ENCODE measurements at places on chromosomes 1 and 21. TPM values are rescaled to one million over a fixed set of nuclear protein-coding genes. Genes with fewer than 3 reads are reported as not detected.

The DPYD gene
- 5.2 TPM for polyA plus RNA-seq

The PUM1 gene
- polyA plus RNA-seq: 68.6 TPM

The SIM2 gene
- polyA plus RNA-seq: 0.35 TPM

The S100A14 gene
- 94.9 TPM for polyA plus RNA-seq

The TRIM67 gene
- polyA plus RNA-seq: not detected

The KISS1 gene
- polyA plus RNA-seq: 2.0 TPM

The SHE gene
- 0.41 TPM for polyA plus RNA-seq

The ADAM30 gene
- not detected for polyA plus RNA-seq

The NGF gene
- polyA plus RNA-seq: 0.60 TPM

The MCOLN3 gene
- 13.9 TPM for polyA plus RNA-seq

The RHBG gene
- 11.9 TPM for polyA plus RNA-seq

The KLF17 gene
- not detected for polyA plus RNA-seq

The ZBTB8A gene
- polyA plus RNA-seq: 3.0 TPM

The SUSD4 gene
- 5.6 TPM for polyA plus RNA-seq

GRCh38 chr1:19153169-19153568 lies 56.9 kb downstream of the UBR4 start:
- DNase-seq: no peak

GRCh38 chr1:109947582-109948284 lies 36.8 kb upstream of the AHCYL1 start:
- DNase-seq: no peak

DNA sequence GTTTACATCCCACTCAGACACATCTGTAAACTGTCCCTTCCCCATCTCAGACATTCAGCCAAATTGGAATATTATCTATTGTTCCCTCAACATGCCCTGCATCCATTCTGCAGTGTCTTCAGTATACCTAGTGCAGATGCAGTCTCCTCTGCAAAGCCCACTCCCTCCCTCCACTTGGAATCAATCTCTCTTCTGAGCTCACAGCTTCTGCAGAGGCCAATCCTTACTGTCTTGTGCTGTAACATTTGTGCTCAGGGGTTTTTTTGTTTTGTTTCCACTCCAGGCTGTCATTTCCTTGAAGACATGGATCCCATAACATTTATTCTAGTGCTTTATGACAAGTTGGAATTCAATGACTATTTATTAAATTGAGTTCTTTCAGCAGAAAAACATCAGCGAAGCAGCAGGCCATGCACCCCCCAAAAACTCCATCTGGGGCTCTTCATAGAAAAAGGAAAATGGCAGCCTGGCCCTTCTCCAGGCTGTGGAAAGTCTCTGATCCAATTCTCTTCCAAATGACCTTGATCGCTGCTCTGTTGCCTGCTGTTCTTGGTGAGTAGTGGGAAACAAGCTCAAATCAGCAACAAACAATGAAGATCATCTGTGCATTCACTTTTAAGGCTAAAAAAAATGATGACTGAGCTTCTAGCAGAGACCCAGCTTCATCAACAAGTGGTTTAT lies 8.7 kb downstream of the C4BPA start:
- DNase-seq: no peak

DNA sequence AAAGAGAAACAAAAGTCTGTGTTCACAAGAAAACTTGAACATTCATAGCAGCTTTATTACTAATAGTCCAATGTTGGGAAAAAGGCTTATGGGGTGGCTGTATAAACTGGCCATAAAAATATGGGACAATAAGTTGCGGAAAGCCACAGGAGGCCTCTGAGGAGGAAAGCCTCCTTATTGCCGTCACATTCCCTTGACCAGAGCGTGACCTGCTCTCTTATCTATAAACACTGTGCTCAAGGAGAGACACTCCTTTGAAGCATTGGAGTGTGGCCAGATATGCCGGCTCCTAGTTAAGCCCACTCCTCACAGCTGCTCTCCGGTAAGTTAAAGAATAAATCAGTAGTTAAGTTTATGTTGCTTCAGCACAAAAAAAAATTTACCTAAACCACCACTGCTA lies 19.7 kb downstream of the OR6Y1 start:
- DNase-seq: peak; percentile 44

DNA sequence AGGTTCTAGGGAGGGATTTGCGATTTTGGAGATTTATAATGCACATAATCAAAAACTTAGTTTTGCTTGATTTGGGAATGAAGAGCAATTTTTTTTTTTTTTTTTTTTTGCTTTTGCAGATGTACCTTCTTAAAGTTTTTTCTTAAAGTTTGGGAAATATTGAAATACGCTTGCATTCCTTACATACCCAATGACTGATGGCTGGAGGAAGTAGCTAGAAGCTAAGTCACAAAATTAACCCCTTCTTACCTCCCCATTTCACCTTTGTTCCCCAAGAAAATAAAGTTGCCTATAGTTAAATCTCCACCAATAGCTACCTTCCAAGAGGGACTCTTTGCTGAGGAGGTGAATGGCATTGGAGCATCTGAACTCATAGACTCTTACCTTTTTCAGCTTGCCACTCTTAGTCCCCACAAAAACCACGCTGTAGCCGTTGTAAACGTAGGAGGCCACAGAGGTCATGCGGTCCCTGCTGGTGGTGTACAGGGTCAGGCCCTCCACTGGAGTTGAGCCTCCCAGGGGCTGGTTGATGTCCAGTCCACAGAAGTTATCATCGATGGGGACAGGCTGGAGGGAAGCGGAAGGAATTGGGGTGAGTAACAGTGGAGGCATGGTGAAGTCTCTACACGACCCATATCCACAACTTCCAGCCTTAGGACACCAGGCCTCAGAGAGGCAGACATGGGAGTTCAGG lies 34.1 kb downstream of the PLXNA2 start:
- no peak for DNase-seq

- DNase-seq: no peak
Measured at GRCh38 chr1:155029513-155030242, 3.9 kb downstream of the DCST2 start.

- DNase-seq: peak; percentile 48
Measured at GRCh38 chr1:62437273-62437940, 558 bp downstream of the USP1 start.

DNA sequence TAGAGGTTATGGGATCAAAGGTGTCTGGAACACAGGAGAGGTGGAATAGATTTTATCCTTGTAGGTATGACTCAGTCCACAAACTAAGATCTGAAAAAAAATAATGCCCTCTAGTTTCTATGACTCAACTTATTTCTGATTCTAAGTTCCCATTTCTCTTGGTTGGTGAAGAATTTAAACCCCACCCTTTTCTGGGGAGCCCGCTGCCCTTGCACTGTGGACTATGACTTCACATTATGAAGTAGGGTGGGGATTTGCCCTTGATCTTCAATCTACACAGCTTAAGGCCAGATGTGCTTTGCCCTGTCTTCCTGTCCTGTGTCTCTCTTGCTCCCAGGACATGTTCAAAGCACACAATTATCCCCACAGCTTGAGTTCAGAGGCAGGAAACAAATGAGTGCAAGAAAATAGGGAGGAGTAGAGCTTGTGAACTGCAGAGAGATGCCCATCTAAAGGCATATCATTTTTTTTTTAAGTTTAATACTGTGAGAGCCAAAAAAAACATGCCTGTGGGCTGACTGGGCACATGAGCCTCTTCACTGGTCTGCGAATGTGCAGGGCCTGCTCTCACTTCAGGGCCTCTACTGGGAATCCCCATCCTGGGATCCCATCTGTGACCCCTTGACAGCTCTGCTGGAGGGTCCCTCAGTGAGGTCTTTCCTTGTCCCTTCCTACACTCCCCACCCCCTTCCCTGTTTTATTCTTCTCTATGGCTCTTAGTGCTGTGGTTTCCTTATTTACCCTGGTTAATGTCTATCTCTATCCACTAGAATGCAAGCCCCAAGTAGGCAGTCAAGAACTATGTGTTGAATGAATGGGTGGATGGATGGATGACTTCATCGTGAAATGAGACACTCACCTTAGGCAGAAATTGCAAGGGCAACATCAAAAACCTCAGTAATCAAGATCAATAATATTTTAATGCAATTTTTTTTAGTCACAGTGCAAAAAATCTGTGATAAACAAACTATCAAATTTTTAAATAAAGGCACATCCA lies 61.5 kb downstream of the CD58 start:
- peak; percentile 63 for DNase-seq

DNA sequence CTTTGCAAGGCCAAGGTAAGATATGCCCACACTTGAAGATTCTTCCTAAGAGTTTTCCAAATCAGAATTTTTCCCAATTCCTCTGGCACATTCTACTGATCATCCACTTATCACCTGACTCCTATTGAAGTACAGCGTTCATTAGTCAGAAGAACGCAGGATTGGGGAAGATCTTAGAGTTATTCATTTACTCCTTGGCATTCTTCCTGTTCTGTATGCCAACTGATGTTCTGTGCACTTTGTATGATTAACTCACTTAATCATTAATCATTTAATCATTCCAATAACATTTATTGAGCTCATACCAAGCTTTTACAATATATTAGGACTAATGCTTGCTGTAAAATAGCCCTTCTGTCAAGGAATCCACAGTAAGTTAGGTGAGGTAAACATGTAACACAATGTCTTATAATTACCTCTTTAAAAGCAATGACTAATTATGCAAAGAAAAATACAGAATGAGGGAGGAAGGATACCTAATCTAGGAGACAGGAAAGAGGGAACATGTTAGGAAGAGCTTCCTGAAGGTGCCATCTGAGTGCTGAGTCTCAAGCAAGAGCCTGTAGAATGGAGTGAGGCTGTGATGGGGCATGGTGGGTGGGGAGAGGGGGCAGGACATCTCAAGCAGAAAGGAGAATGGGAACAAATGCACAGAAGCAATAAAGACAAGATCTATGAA lies 71.1 kb upstream of the DPT start:
- DNase-seq: peak; percentile 18

- DNase-seq: peak; percentile 16
Measured at GRCh38 chr1:77686796-77687518, 4.5 kb upstream of the ZZZ3 start.

GRCh38 chr1:15833069-15833679 lies 14.3 kb upstream of the SPEN start:
- no peak for DNase-seq

DNA sequence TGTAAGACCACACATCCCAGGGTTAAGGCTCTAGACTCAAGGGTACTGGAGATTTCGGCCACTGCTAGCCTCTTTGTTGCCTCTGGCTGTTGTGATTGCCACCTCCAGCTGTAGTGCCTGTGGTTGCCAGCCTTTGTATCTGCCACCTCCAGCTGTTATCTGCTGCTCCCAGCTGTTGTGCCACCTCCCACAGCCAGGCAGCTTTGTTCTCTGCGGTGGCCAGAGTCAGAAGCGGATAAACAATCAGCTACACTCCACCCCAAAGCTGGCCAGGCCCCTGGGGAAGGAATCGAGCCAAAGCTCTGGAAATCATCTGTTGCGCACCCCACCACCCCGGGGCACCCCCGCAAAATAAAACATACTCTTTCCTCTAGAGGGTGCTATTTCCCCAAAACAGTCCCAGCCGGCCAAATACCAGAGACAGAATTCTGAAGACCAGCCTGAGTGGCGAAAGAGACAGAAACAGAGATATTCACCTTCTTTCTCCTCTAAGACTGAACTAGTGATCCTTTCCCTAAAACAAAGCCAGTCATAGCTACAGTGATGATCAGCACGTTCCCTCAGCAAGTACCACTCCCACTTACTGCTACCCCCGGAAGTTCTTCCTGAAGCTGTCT lies 14.8 kb upstream of the PIGM start:
- peak; percentile 48 for DNase-seq

GRCh38 chr1:113250161-113250560 lies 140.2 kb upstream of the MAGI3 start:
- no peak for DNase-seq

DNA sequence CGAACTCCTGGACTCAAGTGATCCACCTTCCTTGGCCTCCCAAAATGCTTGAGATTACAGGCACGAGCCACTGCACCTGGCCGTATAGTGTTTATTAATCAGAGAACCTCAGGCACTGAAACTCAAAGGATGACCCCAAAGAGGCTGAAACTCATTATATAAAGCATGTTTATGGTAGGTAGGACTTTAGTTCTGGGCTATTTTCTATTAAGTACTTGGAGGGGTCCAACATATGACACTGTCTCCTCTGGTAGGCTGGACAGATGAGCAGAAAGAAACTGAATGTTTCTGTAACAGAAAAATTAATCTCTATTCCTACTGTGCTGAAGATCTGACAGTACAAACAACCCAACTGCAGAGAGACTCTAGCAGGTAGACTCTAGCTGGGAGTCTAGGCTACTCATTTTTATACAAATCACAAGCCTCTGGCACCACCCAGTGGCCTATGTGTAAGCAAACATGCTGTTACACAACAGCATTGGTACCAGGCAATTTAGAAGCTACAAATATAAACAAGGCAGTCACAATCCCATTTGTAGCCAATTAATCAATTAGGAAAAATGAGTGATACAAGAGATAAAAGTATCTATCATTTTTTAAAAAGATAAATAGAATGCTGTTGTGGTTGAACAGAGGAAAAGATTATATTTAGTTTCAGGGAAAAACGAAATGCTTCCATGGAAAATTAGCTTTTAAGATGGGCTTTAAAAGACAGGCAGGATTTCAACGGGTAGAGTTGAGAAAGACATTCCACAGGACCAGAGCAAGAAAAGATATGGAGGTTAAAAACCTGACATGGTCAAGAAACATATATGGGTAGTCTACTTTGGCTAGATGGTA lies 10.4 kb downstream of the DCAF8 start:
- peak; percentile 87 for DNase-seq

DNA sequence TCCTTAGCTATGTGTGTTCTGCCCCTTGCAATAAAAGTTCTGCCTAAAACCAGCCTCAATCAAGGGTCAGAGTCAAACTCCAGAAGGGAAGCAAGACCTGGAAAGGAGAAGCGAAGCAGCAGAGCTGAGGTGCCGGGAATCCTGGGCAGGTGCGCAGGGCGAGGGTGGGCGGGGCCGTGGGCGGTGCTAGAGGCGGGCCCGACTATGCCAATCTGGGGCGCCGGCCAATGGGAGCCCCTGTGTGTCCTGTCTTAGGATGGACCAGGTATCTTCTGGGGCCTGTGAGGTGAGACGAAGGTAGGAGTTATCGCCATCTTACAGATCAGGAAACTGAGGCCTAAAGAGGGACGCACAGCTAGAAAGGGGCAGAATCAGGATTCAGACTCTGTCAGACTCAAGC lies 120.3 kb downstream of the PTPRU start:
- no peak for DNase-seq

GRCh38 chr21:43585514-43585913 lies 73.8 kb downstream of the HSF2BP start:
- no peak for DNase-seq

- no peak for DNase-seq
Measured at GRCh38 chr1:9296850-9297249, 4.2 kb downstream of the SPSB1 start.

DNA sequence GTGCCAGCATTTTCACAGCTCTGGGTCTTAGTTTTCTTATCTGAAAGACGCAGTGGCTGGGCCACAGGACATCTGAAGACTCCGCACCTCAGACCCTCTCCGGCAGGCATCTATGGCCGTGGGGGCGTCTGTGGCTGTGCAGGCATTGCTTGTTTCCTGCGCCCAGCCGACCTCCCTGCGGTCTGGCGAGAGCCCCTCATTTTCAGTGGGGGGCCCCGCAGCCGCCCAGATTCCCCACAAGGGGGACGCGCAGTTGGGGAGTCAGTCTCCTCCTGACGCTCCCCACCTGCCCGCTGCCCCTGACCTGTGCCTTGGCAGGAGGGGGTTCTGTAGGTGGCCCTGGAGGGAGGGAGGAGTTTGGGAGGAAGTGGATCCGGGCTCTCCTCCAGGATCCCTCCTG lies 3.5 kb upstream of the TFF1 start:
- DNase-seq: no peak

- no peak for DNase-seq
Measured at GRCh38 chr1:206754011-206754410, 16.6 kb upstream of the IL19 start.

- DNase-seq: no peak
Measured at GRCh38 chr1:165726169-165726568, 27.8 kb upstream of the ALDH9A1 start.

GRCh38 chr1:235331401-235331800 lies 3.0 kb downstream of the GGPS1 start:
- DNase-seq: no peak

- DNase-seq: no peak
Measured at GRCh38 chr1:37720231-37721130, 28.2 kb downstream of the CDCA8 start.
